CD14-positive monocyte (primary cell): ENCODE measurements at places on chromosomes 6 and 20. TPM values are rescaled to one million over a fixed set of nuclear protein-coding genes. Genes with fewer than 3 reads are reported as not detected.
A peak's percentile ranks its signal among the peaks of the same experiment; 100 is the strongest.

PPIL6 gene
- polyA plus RNA-seq, result 0.28 TPM

BCAS4 gene
- polyA plus RNA-seq, result 0.16 TPM in 1 of 2 replicates, not detected in the other

LINC00237 gene
- not detected in 2 replicates for polyA plus RNA-seq

- H3K36me3 ChIP-seq, result no peaks in the 10 kb centered on the region
- no peak overlapping the region for H3K27ac ChIP-seq
- no peaks in the 10 kb centered on the region for H3K4me1 ChIP-seq
- no peak overlapping the region for H3K4me3 ChIP-seq
- DNase-seq, result no peak
Observed at GRCh38 chr6:79713701-79714322, 82.7 kb downstream of the SH3BGRL2 start.

- DNase-seq, result peak; percentile 83
- H3K4me3 ChIP-seq, result no peak overlapping the region
- no peaks in the 10 kb centered on the region for H3K27me3 ChIP-seq
Observed at GRCh38 chr6:34284563-34285447, 36.0 kb upstream of the SMIM29 start.

DNA sequence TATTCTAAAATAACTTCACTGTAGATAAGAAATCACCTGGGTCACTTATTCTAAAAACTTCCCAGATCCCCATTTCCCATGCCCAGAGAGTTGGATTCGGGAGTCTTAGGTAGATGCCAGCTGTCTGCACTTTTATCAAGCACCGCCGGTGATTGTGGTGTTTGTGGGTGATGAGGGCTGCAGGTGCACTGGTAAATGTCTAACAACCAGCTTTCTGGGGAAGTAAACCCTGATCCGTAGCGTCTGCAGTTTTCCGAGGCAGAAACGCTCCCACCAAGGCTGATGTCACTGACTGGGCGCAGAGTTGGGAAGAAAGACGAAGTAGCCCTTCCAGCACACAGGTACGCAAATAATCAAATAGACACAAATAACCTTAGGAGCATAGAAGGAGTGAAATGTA lies 152.2 kb upstream of the KCNG1 start:
- H3K4me1 ChIP-seq, result no peaks in the 10 kb centered on the region
- H3K4me3 ChIP-seq, result no peak overlapping the region
- H3K27me3 ChIP-seq, result peaks cover 2% of the 10 kb centered on the region
- H3K27ac ChIP-seq, result no peak overlapping the region
- H3K36me3 ChIP-seq, result no peaks in the 10 kb centered on the region
